Cerebellar cortex (tissue), 1 donor: ENCODE measurements at places on chromosomes 1 and 21.

DNA sequence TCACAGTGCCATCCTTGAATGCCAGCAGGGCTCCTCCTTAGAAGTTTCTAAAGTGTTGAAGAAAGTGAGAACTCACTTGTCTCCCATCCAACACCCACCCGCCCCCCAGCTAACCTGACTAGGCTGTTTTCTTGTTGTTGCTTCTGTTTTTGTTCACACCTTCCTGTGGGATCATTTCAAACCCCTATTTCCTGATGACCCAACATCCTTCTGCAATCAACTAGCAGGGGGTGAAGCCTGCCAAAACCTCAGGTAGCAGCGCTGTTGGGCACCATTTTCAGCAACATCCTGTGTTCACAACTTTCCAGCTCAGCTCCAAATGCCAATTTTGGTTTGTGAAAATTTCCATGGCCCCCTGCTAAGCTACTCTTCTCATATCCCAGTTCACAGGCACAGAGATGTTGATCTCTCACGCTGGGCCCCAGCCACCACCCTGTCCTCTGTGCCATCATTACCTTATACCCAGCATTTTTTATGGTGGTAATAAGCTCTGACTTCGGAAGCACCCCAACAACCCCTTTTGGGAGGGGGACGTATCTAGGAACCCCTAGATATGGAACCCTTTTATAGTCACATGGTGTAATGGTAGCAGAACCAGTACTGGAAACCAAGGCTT is 41.4 kb downstream of the CDC7 start:
- DNase-seq: no peak

DNA sequence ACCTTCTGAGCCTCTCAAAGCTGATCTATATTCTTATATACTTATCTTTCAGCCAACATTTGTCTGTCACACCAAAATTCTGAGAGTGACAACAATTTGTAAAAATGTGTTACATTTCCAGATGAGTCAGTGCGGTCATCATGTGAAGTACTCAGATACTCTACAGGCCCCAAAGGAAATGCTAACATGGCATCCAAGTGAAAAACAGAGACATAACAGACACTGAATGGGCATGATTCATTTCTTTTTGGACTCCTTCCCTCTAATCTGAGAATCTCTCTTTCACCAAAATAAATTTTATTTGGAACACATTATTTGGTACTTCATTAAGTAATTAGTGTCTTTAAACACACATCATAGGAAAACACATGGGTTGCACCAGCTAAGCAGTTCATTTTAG is 96.6 kb downstream of the SLC44A5 start:
- DNase-seq: no peak

GRCh38 chr1:27038020-27038419 is 25.4 kb upstream of the TENT5B start:
- no peak for DNase-seq

GRCh38 chr1:225860876-225861441 is 21.2 kb downstream of the TMEM63A start:
- no peak for DNase-seq

DNA sequence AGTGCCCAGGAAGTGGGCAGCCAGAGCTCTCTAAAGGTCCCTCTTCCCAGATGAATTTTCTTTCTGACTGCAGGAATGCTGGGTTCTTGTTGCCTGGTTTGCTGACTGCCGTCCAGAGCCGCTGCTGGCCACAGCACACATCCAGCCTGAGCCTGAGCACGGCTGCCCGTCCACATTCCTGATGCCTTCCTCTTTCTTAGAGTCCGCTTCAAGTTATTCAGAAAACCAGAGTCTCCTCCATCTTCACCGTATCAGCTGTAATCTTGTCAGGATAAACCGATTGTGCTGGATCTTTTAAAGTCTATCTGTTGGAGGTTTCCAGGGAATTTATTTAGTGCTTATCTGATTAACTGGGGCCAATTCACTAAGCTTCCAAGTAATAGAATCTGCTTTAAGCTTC is 84.8 kb upstream of the BCAR3 start:
- no peak for DNase-seq

GRCh38 chr1:98057236-98057910 is 136.5 kb upstream of the DPYD start:
- DNase-seq: no peak

DNA sequence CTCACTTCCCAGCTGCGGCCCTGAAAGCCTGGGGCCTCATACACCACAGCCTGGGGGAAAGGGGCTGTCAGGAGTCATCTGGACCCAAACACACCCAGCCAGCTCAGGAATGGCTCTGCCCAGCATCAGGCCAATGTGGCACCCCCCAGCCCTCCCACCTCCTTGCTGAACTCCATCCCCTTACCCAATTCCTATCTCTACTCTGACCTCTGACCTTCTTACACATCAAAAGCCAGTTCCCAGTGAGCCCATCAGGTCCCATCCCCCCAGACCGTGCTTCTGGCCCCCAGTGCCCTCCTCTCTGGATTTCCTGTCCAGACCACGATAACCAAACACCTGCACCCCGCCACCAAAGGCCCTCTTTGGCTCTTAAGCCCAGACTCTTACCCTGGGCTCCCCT is 16.3 kb downstream of the CRYBG2 start:
- no peak for DNase-seq

DNA sequence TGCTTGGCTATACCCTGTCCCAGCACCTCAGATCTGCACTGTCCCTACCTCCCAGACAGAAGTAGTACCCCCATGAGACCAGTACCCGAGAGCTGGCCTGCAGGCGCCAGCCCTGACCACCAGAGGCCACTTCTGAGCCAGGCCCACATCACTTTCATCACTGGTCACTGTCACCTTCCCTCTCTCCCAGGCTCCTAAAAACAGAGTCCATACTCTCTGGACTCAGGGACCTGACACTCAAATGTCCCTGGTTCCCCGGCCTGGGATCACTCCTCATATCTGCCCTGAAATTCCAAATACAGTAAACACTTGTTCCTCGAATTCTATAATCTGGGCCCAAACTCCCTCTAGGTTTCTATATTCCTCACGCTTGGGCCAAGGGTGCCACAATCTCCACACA is 18.7 kb downstream of the TMEM53 start:
- no peak for DNase-seq

DNA sequence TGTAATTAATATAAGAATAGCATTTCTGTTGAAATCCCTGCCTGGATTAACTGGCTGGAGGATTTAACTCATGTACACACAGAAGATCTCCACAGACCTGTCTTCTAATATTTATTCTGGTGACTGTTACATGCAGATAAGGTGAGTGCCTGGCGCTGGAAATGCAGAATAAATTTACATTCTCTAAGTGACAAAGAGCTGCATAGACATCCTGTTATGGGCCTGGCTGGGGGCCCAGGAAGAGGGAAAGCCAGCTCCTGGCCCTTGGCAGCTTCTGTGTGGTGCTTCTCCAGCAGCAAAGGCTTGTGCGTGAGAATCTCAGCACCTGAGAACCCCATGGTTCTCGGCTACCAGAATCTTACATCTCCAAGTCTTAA is 446.6 kb downstream of the PTPRU start:
- peak; percentile 58 for DNase-seq
